ENCODE measurements at places on chromosomes 2 and 18.

GRCh38 chr2:60331115-60331809 is 222.2 kb downstream of the BCL11A start:
- DNase-seq, result no peak

GRCh38 chr2:47660168-47660567 is 122.8 kb upstream of the MSH6 start:
- no peak for DNase-seq

GRCh38 chr2:20633794-20634506 is 16.9 kb downstream of the HS1BP3 start:
- no peak for DNase-seq

DNA sequence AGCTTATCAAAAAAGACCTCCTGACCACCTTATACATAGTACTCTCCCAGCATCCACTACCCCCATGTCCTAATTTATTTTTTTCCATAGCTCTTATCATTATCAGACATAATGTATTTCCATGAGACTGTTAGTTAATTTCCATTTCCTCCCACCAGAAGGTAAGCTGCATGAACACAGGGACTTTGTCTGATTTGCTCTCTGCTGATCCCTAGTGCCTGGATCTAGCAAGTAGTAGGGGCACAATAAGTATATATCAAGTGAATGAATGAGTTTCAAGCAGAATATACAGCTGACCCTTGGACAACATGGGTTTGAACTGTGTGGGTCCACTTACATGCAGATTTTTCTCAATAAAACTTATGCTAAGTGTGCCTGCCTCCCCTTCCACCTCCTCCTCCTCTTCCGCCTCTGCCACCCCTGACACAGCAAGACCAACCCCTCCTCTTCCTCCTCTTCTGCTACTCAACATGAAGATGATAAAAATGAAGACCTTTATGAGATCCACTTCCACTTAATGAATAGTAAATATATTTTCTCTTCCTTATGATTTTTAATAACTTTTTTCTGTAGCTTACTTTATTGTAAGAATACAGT is 53.8 kb downstream of the CTAGE1 start:
- no peak for DNase-seq

GRCh38 chr2:134865067-134865787 is 26.8 kb downstream of the ACMSD start:
- no peak for DNase-seq
